ENCODE measurements at places on chromosomes 1 and 21.

GRCh38 chr1:156625436-156626078 is 6.3 kb downstream of the HAPLN2 start:
- DNase-seq, result peak; percentile 42

DNA sequence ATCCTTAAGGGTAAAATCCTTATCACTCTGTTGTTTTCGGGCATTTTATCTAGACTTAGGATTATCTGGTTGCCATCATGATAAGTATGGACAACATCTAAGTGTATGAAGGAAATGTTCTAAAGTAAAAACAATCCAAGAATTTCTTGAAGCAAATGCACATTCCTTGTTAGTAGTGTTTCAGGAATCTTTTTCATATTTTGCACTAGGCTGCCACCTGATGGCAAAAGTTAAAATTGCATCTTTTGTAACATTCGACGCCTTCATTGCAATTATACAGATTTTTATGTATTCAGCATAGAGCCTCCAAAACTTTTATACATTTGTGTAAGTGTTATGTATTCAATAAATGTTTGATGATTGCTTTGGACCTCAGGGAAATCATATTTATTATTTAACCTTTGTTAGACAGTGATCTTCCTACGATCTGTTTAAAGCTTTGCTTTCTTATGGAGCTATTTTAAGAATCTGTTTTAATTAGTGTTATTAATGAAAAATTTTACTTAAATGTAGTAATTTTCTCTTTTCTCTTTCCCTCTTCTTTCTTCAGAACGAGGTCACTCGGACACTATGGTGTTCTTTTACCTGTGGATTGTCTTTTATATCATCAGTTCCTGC is 49.4 kb upstream of the KIAA1614 start:
- no peak for DNase-seq

DNA sequence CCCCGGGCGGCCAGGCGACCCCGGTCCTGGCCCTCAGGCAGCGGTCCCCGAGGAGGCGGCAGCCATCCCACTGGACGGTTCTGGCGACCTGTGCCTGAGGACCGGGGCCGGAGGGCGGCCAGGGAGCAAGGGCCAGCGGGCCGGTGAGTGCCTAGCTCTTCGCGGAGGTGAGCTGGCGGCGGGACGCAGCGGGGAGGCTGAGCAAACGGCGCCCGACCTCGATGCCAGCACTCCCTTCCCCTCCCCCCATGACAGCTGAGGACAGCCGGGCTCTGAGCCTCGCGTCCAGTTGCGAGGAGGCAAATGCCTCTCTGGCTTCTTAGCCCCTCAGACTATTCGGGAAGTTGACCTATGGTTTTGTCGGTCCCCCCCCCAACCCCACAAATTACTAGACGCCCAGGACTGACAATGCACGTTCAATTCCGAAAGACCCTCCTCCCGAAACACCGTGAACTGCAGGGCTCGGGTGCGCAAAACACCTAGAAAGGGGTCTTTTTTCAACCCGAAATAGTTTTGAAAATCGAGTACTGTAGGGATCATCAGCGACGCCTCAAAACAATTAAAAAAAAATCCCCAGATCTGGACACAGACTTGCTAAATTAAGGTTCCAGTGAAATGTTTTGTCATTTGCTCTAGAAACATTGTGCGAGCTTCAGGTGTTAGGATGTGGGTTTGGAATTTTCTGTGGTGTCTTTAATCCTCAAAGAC is 8.3 kb downstream of the CDKN2C start:
- DNase-seq, result no peak

GRCh38 chr1:157842939-157843338 is 1.3 kb upstream of the CD5L start:
- no peak for DNase-seq

GRCh38 chr21:34835526-34835925 is 166.7 kb downstream of the CLIC6 start:
- DNase-seq, result no peak

All from activated CD4-positive, alpha-beta T cell treated with anti-CD3 and anti-CD28 coated beads for 1 hour (primary cell).